Neural progenitor cell (in vitro differentiated cells): ENCODE measurements at places on chromosomes 3 and 15.
A peak's percentile ranks its signal among the peaks of the same experiment; 100 is the strongest.

- H3K27me3 ChIP-seq: no peaks in the 10 kb centered on the region
- H3K27ac ChIP-seq: no peak overlapping the region
- H3K4me1 ChIP-seq: peaks cover 3% of the 10 kb centered on the region
- H3K36me3 ChIP-seq: no peaks in the 10 kb centered on the region
- DNase-seq: no peak
- no peak overlapping the region for H3K4me3 ChIP-seq
These were observed 583.8 kb downstream of the FOXP1 start for GRCh38 chr3:70999730-71000129.

- H3K4me3 ChIP-seq: no peak overlapping the region
- H3K36me3 ChIP-seq: no peaks in the 10 kb centered on the region
- DNase-seq: no peak
- H3K27ac ChIP-seq: no peak overlapping the region
These were observed 1000.9 kb downstream of the TUSC7 start for GRCh38 chr3:117710501-117710900.

DNA sequence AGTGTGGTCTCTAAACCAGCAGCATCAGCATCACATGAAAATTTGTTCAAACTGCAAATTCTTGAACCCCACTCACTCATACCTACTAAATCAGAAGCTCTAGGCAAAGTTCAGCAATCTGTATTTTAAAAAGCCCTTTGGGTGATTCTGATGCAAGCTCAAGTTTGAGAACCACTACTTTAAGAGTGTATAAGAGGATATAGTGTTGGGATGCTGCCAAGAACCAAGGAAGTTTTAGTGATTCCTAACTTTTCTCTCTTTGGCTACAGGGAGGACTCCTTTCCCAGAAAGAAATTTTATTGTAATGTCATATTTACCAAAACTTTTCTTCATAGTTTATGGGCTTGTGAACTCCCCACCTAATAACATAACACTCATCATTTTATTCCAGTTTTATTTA, 422.2 kb downstream of the TBC1D5 start:
- H3K4me3 ChIP-seq: no peak overlapping the region
- H3K27ac ChIP-seq: no peak overlapping the region
- no peak for DNase-seq
- H3K4me1 ChIP-seq: no peaks in the 10 kb centered on the region
- no peaks in the 10 kb centered on the region for H3K36me3 ChIP-seq
- no peaks in the 10 kb centered on the region for H3K27me3 ChIP-seq

DNA sequence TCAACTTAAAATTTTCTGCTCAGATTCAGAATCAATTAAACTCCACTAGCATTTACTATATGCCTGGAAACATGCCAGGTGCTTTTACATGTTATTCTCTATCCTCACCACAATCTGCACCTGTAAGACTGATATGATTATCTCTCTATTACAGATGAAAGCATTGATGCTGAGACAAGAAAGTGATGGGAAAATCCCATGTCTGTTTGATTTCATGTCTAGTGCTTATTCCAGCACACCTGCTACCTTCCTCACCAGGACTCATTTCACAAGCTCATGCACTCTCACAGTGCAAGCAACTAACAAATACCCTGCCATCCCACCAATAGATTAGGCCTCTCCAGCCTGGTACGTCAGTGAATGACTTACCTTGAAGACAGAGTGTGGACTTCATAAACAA, 25.0 kb upstream of the BCL6 start:
- DNase-seq: no peak
- H3K36me3 ChIP-seq: no peaks in the 10 kb centered on the region
- H3K27ac ChIP-seq: no peak overlapping the region
- H3K4me3 ChIP-seq: no peak overlapping the region
- no peaks in the 10 kb centered on the region for H3K27me3 ChIP-seq

DNA sequence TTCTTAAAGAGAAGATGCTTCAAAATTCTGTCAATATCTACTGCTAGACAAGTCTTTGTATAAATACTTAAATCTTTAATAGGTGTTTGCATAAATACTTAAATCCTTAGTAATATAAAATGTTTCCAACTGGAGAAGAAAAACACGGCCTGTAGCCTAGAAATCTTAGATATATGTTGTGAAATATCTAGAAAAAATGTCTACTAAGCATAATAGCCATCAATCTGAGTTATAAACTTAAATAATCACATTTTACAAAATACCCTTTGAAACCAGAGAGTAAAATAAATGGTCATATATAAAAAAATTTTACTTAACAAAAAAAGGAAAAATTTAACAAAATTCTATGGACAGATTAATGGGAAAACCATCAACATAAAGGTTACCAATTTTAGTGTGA, 73.9 kb downstream of the PLOD2 start:
- H3K36me3 ChIP-seq: no peaks in the 10 kb centered on the region
- DNase-seq: no peak
- H3K4me1 ChIP-seq: no peaks in the 10 kb centered on the region
- no peak overlapping the region for H3K27ac ChIP-seq
- H3K4me3 ChIP-seq: no peak overlapping the region
- H3K27me3 ChIP-seq: no peaks in the 10 kb centered on the region

GRCh38 chr3:129653019-129653418, 46.5 kb upstream of the PLXND1 start:
- H3K4me3 ChIP-seq: no peak overlapping the region
- no peak overlapping the region for H3K27ac ChIP-seq
- no peak for DNase-seq

DNA sequence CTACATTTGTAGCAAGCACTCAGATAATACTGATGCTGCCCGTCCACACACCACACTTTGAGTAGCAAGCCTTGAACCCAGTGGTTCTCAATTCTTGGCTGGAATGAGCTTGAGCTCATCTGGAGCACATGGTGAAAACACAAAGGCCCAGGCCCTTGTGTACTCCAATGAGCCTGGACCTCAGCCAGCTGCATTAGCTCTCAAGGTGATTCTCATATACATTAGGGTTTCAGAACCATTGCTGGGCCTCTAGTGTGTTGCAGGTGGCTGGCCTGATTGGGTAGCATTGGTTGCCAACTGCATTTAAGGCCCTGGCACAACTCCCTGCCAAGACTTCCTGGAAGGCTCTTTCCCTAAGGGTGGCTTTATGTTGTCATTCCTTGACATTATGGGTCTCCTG, 23.4 kb upstream of the ZFAND6 start:
- H3K27me3 ChIP-seq: no peaks in the 10 kb centered on the region
- no peak for DNase-seq
- no peak overlapping the region for H3K27ac ChIP-seq
- H3K4me1 ChIP-seq: peaks cover 33% of the 10 kb centered on the region
- H3K36me3 ChIP-seq: no peaks in the 10 kb centered on the region
- H3K4me3 ChIP-seq: no peak overlapping the region

DNA sequence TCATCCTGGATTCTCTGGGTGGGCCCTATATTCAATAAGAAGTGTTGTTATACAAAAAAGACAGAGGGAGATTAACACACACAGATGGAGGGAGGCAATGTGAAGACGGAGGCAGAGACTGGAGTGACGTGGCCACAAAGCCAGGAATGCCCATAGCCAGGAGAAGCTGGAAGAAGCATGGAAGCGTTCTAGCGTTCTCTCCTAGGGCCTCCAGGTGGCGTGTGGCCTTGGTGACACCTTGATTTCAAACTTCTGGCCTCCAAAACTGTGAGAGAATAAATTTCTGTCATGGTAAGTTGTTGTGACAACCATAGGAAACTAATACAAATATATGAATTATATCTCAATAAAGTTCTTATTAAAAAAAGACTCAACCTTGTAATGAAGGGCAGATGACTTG, 21.3 kb downstream of the THBS1 start:
- H3K36me3 ChIP-seq: no peaks in the 10 kb centered on the region
- no peak overlapping the region for H3K27ac ChIP-seq
- no peak overlapping the region for H3K4me3 ChIP-seq
- DNase-seq: peak; percentile 23
- no peaks in the 10 kb centered on the region for H3K4me1 ChIP-seq
- no peaks in the 10 kb centered on the region for H3K27me3 ChIP-seq

GRCh38 chr3:187610981-187611511, 59.1 kb downstream of the SST start:
- H3K27ac ChIP-seq: no peak overlapping the region
- H3K4me1 ChIP-seq: no peaks in the 10 kb centered on the region
- no peak overlapping the region for H3K4me3 ChIP-seq

GRCh38 chr15:83304861-83305703, 20.6 kb upstream of the BNC1 start:
- peak overlapping the region; percentile 29 for H3K4me3 ChIP-seq
- no peak for DNase-seq
- peaks cover 17% of the 10 kb centered on the region for H3K4me1 ChIP-seq
- no peaks in the 10 kb centered on the region for H3K36me3 ChIP-seq

- no peak for DNase-seq
- no peaks in the 10 kb centered on the region for H3K27me3 ChIP-seq
- H3K36me3 ChIP-seq: no peaks in the 10 kb centered on the region
- no peaks in the 10 kb centered on the region for H3K4me1 ChIP-seq
- H3K4me3 ChIP-seq: no peak overlapping the region
These were observed 82.9 kb upstream of the HACD2 start for GRCh38 chr3:123667784-123668183.

DNA sequence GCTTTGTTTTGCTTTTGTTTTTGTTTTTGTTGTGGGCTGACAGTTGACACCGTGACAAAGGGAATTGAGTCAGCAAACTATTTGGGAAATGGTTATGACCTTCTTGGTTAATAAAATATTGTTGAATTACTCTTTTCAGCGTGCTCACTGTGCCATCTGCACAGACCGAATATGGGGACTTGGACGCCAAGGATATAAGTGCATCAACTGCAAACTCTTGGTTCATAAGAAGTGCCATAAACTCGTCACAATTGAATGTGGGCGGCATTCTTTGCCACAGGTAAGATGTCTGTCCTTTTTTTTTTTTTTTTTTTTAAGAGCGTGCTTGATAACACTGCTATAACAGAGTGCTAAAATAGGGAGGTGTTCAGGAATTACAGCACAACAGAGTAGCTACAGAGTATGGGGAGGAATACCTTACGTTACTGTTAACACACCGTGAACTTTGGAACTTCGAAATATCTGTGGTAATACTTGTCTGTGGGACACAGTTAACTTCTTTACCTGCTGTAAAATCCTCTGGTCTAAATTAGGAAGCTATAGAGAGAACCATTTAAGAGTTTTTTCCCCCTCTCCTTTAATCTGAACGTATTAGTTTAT, 48.2 kb downstream of the PRKCI start:
- no peak overlapping the region for H3K4me3 ChIP-seq
- no peaks in the 10 kb centered on the region for H3K4me1 ChIP-seq
- H3K36me3 ChIP-seq: peaks cover 9% of the 10 kb centered on the region
